ENCODE measurements at places on chromosomes 7 and 10. TPM values are rescaled to one million over a fixed set of nuclear protein-coding genes. Genes with fewer than 3 reads are reported as not detected.

SMKR1 gene
- 0.22 TPM for total RNA-seq

TUBB8 gene
- total RNA-seq, result not detected

WNT8B gene
- not detected for total RNA-seq

DNAJC1 gene
- 3.2 TPM for total RNA-seq

DYNC1I1 gene
- total RNA-seq, result 0.40 TPM

SGMS1 gene
- total RNA-seq, result 2.9 TPM

SKIDA1 gene
- 0.22 TPM for total RNA-seq

SP4 gene
- 8.9 TPM for total RNA-seq

DNA sequence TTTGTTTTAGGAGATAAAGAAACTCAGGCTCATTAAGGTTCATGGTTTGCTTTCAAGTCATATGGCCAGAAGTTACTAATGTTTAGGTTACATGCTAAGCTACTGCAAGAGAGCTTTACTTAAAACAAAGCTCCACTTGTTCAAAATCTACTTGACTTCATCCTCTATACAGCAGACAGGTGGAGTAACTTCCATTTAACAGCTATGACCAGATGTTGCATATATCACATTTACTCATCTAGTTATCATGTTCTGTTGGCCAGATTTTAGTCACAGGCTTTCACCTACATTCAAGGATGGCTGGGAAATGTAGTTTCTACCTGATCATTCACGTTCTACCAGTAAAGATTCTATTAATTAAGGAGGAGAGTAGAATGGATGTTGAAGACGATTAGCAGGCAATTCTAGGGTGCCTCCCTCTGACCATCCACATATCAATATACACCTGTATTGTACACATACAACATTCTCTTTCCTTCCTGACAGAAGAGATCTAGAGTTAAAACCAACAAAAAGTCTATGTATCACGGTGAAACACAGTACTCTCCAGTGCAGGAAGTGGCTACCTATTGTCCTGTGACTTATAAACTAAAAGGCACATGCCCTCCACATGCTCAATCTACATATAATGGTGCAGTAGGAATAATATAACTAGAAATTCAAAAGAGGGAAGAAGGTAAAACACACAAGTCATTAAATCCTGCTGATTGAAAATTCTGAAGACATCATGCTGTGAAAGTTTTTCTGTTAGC, 488.0 kb downstream of the MDFIC start:
- peaks cover 6% of the 10 kb centered on the region for H3K4me1 ChIP-seq
- H3K27me3 ChIP-seq, result no peaks in the 10 kb centered on the region
- no peak for DNase-seq
- no peak overlapping the region for H3K27ac ChIP-seq
- H3K4me3 ChIP-seq, result no peak overlapping the region

- 0 out of 2 replicates have a peak, but pooled peaks cover 2% of the 10 kb centered on the region for H3K4me1 ChIP-seq
- H3K27me3 ChIP-seq, result no peaks in the 10 kb centered on the region
- no peak overlapping the region for H3K4me3 ChIP-seq
- no peaks in the 10 kb centered on the region for H3K36me3 ChIP-seq
- no peak overlapping the region for H3K27ac ChIP-seq
- DNase-seq, result no peak
Measured at GRCh38 chr10:35422228-35422627, 85.9 kb downstream of the CCNY start.

DNA sequence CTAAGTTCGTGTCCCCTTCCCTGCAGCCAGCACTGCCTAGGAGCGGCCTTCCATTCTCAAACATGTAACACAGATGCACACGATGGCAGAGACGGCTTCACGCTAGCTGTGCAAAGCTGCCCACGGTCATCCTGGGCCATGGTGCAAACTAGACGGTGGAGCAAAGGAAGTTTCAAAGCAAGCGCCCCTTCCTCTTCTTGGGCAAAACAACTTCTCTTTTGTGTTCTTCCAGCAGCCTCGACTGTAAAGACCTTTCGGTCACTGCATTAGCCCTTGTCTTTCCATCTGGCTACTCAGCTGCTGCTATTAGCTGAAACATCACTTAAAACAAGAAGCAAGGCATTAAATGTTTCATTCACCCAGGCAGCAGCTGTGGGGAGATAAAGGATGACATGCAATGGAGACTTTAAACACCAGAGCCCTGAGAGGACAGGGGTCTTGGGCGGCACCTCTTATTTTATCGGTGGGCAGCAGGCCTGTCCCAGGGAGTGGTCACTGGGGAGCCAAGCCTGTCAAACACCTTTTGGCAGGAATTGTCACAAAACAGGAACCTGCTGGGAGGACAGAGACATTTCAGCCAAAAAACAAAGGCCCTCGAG, 214.8 kb downstream of the KLF6 start:
- no peaks in the 10 kb centered on the region for H3K27me3 ChIP-seq
- H3K27ac ChIP-seq, result no peak overlapping the region
- DNase-seq, result no peak
- no peak overlapping the region for H3K4me3 ChIP-seq
- no peaks in the 10 kb centered on the region for H3K36me3 ChIP-seq

- no peak overlapping the region for H3K4me3 ChIP-seq
- no peak for DNase-seq
- H3K27ac ChIP-seq, result no peak overlapping the region
- no peaks in the 10 kb centered on the region for H3K36me3 ChIP-seq
- H3K4me1 ChIP-seq, result no peaks in the 10 kb centered on the region
Measured at GRCh38 chr7:16350634-16351033, 70.7 kb downstream of the CRPPA start.

- no peak overlapping the region for H3K27ac ChIP-seq
- H3K27me3 ChIP-seq, result no peaks in the 10 kb centered on the region
- no peaks in the 10 kb centered on the region for H3K4me1 ChIP-seq
- no peaks in the 10 kb centered on the region for H3K36me3 ChIP-seq
- no peak overlapping the region for H3K4me3 ChIP-seq
Measured at GRCh38 chr10:55168343-55168742, 367.3 kb upstream of the PCDH15 start.

- H3K27me3 ChIP-seq, result peaks cover 3% of the 10 kb centered on the region
- no peak overlapping the region for H3K4me3 ChIP-seq
- no peaks in the 10 kb centered on the region for H3K36me3 ChIP-seq
- H3K4me1 ChIP-seq, result no peaks in the 10 kb centered on the region
Measured at GRCh38 chr10:48216204-48216505, 58.3 kb downstream of the FRMPD2 start.

GRCh38 chr7:28815928-28816373, 142.2 kb downstream of the TRIL start:
- peak; percentile 67 for DNase-seq
- no peaks in the 10 kb centered on the region for H3K27me3 ChIP-seq
- H3K4me1 ChIP-seq, result peaks cover 16% of the 10 kb centered on the region
- 0 out of 2 replicates have a peak overlapping the region, but pooled peaks have one; percentile 10 for H3K4me3 ChIP-seq
- H3K27ac ChIP-seq, result peak overlapping the region; percentile 30

- DNase-seq, result no peak
- H3K27ac ChIP-seq, result no peak overlapping the region
- H3K4me3 ChIP-seq, result no peak overlapping the region
Measured at GRCh38 chr7:50826371-50827172, 43.9 kb upstream of the GRB10 start.

DNA sequence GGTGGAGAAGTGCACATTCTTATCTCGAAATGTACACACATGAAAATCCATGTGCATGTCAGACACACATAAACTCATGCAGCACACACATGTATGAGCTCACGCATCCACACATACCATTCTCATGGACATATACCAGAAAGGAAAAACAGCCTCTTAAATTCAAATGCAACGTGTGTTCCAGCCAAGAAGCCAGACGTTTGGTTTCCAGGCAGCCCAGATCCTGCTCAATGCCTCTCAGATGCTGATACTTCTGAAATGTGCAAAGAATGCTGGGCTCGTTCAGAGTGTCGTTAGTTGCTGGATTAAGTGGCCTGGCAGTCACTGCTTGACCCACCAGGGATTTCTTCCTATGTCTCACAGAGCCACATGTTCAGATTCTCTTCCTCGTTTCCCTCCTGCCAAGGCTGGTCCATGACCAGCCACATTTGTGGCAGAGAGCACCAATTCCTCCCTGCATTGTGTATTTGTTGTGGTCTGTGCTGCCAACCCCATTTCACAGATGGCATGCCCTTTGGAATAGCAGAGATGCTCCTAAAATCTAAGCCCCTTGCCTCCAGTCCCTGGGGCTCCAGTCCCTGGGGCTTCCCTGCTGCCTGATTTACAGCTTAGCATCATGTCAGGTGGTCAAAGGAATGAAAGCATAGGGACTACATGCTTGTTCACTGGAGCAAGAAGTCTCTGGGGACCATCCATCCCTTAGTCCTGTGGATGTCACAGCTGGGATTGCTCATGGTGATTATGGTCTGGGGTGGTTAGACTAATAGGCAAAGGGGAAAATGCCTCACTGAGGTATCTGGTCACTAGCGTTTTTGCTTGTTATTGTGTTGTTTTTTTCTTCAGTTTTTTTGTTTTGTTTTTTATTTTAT, 426.6 kb downstream of the PLXNA4 start:
- no peak for DNase-seq
- no peak overlapping the region for H3K4me3 ChIP-seq
- H3K27ac ChIP-seq, result no peak overlapping the region
- H3K4me1 ChIP-seq, result peaks cover 49% of the 10 kb centered on the region
- no peaks in the 10 kb centered on the region for H3K36me3 ChIP-seq

GRCh38 chr7:85596827-85597226, 410.0 kb upstream of the SEMA3D start:
- H3K27me3 ChIP-seq, result no peaks in the 10 kb centered on the region
- H3K36me3 ChIP-seq, result no peaks in the 10 kb centered on the region
- no peak overlapping the region for H3K4me3 ChIP-seq

DNA sequence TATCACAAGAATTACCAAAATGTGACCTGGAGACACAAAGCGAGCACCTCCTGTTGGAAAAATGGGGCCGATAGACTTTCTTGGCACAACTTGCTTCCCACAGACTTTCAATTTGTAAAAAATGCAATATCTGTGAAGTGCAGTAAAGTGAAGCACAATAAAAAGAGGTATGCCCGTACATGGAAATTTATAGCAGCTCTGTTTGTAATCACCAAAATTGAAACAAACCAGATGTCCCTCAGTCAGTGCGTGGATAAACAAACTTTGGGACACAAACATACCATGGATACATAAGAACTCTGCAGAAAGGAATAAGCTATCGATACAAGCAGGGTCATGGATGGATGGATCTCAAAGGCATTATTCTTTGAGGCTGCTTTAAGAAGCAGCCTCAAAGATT, 33.6 kb downstream of the ARID5B start:
- DNase-seq, result no peak
- H3K4me1 ChIP-seq, result no peaks in the 10 kb centered on the region
- H3K27me3 ChIP-seq, result no peaks in the 10 kb centered on the region
- no peak overlapping the region for H3K4me3 ChIP-seq
- no peaks in the 10 kb centered on the region for H3K36me3 ChIP-seq

DNA sequence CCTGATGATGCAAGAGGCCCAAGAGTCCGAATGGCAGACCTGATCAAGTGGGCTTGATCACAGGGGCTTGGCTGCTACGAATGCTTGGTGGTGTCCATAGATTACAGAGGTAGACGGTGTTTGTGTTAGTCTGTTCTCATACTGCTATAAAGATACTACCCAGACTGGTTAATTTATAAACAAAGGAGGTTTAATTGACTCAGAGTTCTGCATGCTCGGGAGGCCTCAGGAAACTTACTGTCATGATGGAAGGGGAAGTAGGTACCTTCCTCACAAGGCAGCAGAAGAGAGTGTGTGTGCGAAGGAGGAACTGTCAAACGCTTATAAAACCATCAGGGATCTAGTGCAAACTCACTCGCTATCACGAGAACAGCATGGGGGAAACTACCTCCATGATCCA, 268.9 kb upstream of the KLF6 start:
- no peak overlapping the region for H3K4me3 ChIP-seq
- no peaks in the 10 kb centered on the region for H3K36me3 ChIP-seq
- H3K27ac ChIP-seq, result no peak overlapping the region
- peaks cover 8% of the 10 kb centered on the region for H3K4me1 ChIP-seq

- peak overlapping the region; percentile 29 for H3K4me3 ChIP-seq
- peak overlapping the region; percentile 96 for H3K27ac ChIP-seq
- H3K36me3 ChIP-seq, result peaks cover 6% of the 10 kb centered on the region
- H3K4me1 ChIP-seq, result peaks cover 96% of the 10 kb centered on the region
Measured at GRCh38 chr10:59887972-59888640, 18.2 kb downstream of the CCDC6 start.

DNA sequence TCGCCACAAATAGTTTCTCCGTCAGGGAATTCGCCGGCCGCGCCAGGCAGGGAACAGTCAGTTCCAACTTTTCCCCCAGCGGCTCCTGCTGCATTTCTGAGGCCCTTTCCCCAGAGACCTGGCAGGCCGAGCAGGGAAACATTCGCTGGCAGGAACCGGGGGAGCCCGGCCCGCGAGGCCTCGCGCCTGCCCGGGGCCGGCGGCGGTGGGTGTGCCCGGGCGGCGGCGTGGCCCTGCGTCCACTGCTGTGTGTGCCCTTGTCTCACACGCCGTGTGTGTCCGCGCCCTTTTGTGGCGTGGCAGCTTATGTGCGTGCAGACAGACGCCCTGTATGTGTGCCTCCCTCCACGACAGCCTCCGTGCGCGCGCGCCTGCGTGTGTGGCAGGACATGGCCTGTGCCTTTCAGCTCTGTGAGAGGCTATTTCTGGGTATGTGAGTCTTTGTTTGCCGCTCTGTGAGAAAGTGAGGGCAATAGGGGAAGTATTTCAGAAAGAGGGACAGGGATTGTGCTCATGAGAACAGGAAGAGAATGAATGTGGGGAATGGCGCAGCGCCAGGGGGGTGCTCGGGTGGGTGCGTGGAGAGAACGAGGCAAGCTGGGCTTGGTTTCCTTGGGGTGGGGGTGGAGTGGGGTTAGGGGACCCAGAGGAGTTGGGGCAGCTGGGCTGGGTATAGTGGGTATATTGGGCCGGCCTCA, 689 bp upstream of the SMARCD3 start:
- H3K36me3 ChIP-seq, result no peaks in the 10 kb centered on the region
- H3K4me3 ChIP-seq, result peak overlapping the region; percentile 31

DNA sequence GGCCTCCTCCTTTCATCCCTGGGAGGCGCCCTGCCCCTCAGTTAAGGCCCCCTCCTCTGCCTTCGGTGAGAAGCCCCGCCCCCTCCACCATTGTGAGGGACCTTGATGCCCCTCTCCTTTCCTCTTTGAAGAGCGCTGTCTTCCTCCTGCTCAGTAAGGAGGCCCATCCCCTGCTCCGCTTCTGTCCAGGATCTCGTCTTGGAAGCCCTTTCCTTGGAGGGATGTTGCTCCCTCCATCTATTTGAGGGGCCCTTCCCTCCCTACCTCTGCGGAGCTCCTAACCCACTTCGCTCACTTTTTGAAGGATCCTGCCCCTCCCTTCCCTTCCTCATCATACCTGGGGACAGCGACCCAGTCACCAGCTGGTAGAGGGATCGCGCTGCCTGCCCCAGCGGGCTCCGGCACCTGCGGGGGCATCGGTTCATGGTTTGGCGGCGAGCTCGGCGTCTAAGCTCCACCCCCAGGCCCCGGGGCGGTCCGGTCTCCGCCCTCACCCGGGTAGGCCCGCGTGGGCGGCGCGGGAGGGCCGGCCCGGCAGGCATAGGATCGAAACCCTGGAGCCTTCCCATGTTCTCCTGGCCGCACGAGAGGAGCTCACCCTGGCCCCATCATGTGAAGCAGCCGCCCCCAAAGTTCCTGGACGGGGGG, 4.1 kb downstream of the KCNIP2 start:
- DNase-seq, result peak; percentile 73
- H3K36me3 ChIP-seq, result no peaks in the 10 kb centered on the region
- H3K4me3 ChIP-seq, result peak overlapping the region; percentile 63
- peaks cover 31% of the 10 kb centered on the region for H3K4me1 ChIP-seq
- no peak overlapping the region for H3K27ac ChIP-seq

- no peak for DNase-seq
- H3K27me3 ChIP-seq, result no peaks in the 10 kb centered on the region
- peaks cover 19% of the 10 kb centered on the region for H3K4me1 ChIP-seq
- no peak overlapping the region for H3K4me3 ChIP-seq
- H3K36me3 ChIP-seq, result no peaks in the 10 kb centered on the region
Measured at GRCh38 chr10:132326344-132326889, 5.6 kb upstream of the LRRC27 start.
